Adrenal gland (tissue), 19 donors: ENCODE measurements at places on chromosomes 6 and 20. TPM values are rescaled to one million over a fixed set of nuclear protein-coding genes. Genes with fewer than 3 reads are reported as not detected.

- H3K36me3 ChIP-seq, result no peaks in the 10 kb centered on the region
- H3K27me3 ChIP-seq, result no peaks in the 10 kb centered on the region
- H3K4me1 ChIP-seq, result peaks cover 4% of the 10 kb centered on the region
- DNase-seq, result peak; percentile 68
Measured at GRCh38 chr6:35522660-35523658, 10.3 kb upstream of the TULP1 start.

- H3K4me1 ChIP-seq, result no peaks in the 10 kb centered on the region
- no peak overlapping the region for H3K4me3 ChIP-seq
- no peak for DNase-seq
Measured at GRCh38 chr20:24821391-24821790, 127.7 kb upstream of the CST7 start.

DNA sequence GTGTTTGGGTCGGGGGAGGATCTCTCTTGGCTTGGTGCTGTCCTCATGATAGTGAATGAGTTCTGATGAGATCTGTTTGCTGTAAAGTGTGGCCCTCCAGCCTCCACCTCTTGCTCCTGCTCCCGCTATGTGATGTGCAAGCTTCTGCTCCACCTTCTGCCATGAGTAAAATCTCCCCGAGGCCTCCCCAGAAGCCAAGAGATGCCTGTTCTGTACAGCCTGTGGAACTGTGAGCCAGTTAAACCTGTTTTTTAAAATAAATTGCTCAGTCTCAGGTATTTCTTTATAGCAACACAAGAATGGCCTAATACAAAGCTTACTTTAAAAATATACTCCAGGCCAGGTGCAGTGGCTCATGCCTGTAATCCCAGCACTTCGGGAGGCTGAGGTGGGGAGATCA lies 11.3 kb upstream of the CCNC start:
- H3K36me3 ChIP-seq, result no peaks in the 10 kb centered on the region
- no peak overlapping the region for H3K4me3 ChIP-seq
- H3K27ac ChIP-seq, result no peak overlapping the region

DNA sequence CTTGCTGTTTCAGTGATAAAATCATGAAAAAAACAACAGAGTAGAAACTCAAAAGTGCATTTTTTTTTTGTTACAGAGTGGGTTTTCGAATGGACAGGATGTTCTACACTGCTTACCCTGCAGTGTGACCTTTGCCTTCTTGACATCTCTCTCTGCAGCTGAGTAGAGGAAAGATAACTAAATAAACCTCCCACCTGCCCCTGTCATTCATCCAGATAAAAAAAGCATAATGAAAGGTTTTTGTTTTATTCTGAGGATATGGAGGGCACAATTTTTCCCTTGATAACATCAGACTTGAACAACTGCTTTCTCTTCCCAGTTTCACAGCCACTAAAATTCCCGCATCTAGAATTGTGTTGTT lies 193.6 kb upstream of the FOXQ1 start:
- no peak for DNase-seq
- H3K4me3 ChIP-seq, result no peak overlapping the region
- no peaks in the 10 kb centered on the region for H3K27me3 ChIP-seq
- no peak overlapping the region for H3K27ac ChIP-seq

GRCh38 chr6:44545224-44545623 lies 157.7 kb downstream of the CDC5L start:
- H3K27ac ChIP-seq, result no peak overlapping the region
- no peak overlapping the region for H3K4me3 ChIP-seq
- no peaks in the 10 kb centered on the region for H3K36me3 ChIP-seq
- H3K4me1 ChIP-seq, result no peaks in the 10 kb centered on the region

GRCh38 chr6:155439376-155439775 lies 16.3 kb downstream of the NOX3 start:
- DNase-seq, result no peak
- no peak overlapping the region for H3K27ac ChIP-seq
- H3K4me3 ChIP-seq, result no peak overlapping the region
- H3K27me3 ChIP-seq, result no peaks in the 10 kb centered on the region
- peaks cover 14% of the 10 kb centered on the region for H3K4me1 ChIP-seq

Gene EFCAB8
- not detected for total RNA-seq

Gene TFAP2A
- not detected for total RNA-seq

Gene KCNK16
- not detected for total RNA-seq

Gene MTCH1
- total RNA-seq, result 309 TPM

Gene PSMB8
- 49.2 TPM for total RNA-seq

Gene TMEM244
- total RNA-seq, result not detected
